CD4-positive, alpha-beta T cell (primary cell): ENCODE measurements at places on chromosomes 11 and 22.

DNA sequence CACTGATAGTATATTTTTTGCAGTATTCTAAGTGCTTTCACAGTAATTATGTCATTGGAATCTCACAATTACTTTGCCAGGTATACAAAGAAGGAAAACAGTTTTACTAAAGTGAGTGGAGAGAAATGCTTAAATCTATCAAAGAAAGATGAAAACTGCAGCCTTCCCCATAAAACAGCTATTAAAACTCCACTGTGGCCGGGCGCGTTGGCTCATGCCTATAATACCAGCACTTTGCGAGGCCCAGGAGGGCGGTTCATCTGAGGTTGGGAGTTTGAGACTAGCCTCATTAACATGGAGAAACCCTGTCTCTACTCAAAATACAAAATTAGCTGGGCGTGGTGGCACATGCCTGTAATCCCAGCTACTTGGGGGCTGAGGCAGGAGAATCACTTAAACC lies 19.1 kb downstream of the OR51E1 start:
- DNase-seq, result no peak

- DNase-seq, result no peak
These were observed 71.5 kb upstream of the BID start for GRCh38 chr22:17845790-17846189.

GRCh38 chr11:74208507-74208906 lies 37.4 kb downstream of the PPME1 start:
- DNase-seq, result no peak

DNA sequence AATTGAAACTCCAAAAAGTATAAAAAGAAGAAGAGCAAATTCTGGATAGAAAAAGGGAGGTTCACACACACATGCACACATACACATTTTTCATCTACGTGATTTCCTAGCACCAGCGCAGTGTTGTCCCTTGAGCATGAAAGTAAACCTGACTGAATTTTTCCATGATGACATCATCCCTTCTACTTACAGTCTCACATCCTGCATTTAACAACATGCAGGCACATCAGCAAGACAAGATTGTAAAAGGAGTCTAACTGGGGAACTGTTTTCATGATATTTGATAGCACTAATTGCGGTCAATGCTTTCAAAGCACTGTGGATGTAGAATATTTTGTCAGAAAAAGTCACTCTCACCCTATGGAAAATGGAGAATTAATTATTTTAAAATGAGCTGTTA lies 36.6 kb downstream of the GAS2 start:
- no peak for DNase-seq

GRCh38 chr11:124752471-124753102 lies 532 bp upstream of the VSIG2 start:
- DNase-seq, result no peak

GRCh38 chr11:9232482-9232881 lies 32.7 kb downstream of the DENND5A start:
- no peak for DNase-seq

GRCh38 chr11:64318766-64319761 lies 1.1 kb downstream of the PRDX5 start:
- DNase-seq, result no peak

DNA sequence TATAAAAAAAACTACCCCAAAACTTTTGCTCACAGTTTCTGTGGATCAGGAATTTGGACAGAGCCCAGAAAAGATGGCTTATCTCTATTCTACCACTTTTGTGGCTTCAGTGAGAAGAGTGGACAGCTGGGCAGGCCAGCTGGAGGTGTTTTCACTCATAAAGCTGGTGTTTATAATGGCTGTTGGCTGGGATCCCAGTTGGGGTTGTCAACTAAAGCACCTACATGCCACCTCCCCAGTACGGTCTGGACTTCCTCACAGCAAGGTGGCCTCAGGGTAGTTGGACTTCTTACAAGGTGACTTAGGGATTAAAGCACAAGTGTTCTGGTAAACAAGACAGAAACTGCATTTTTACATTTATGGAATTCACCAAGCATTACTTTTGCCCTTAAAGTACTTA lies 171.0 kb downstream of the NELL1 start:
- DNase-seq, result no peak

GRCh38 chr22:26585104-26585790 lies 4.7 kb downstream of the TPST2 start:
- no peak for DNase-seq

DNA sequence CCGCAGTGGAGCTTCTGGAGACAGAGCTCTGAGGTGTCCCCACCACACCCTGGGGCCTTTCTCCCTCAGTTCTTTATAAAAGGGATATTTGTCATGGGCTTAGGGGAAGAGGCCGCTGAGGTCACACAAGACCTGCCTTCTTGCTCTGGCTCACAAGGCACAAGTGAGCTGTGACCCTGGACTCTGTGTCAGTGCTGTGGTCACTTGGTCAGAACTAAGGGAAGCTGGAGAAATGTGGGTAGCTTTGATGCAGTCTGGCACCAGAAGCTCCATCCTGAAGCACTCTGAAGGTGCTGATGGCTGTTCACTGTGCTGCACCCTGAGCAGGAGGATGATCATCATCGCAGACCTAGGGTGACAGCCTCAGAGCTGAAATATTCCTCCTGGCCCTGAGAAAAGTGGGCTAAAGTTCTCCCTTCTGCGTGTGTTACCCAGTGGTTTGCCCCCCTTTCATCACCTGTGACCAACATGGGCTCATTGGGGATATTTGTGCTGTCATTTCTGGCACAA lies 28.1 kb upstream of the VPREB1 start:
- DNase-seq, result no peak

GRCh38 chr11:11245453-11245852 lies 107.6 kb downstream of the CSNK2A3 start:
- DNase-seq, result no peak
